ENCODE measurements at places on chromosomes 1 and 21. TPM values are rescaled to one million over a fixed set of nuclear protein-coding genes. Genes with fewer than 3 reads are reported as not detected.
A peak's percentile ranks its signal among the peaks of the same experiment; 100 is the strongest.

Gene BEND5
- total RNA-seq: 5.7 TPM

DNA sequence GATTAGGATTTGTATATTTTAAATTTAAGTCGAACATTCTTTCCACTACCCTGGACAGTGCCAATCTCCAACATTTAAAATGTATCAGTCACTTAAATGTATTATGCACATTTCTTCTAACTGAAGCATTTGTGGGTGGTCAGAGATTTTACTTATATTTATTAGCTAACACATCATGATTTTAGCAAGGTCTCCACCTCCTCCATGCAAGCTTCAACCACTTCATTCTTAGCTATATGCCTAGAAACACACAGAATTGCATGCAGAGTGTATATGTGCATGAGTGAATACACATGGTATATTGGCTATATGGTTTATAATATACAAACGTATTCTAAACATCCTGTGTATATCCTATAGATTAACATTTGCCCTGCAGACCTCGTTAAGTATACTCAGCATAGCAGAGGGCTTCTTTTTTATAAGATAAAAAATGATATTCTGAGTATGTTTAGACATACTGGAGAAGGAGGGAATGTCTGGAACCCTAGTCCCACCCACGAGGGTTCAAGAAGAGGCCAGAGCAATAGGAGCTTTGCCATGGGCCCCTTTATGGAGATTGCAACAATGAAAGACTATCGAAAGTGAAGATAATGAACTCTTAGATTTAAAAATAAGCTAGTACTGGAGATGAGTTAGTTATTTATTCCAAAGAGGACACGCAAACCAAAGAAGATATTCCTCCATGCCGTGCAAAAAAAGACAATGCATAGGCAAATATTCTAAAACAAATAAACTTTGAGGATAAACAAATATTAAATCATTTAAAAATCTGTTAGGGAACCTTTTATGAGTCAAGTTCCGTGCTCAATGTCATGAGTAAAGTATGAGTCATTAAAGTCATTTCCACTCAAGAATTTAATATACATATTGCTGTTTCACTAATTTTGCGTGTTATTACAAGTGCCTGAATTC, 480.4 kb downstream of the SIPA1L2 start:
- DNase-seq: no peak

Gene CD5L
- 0.27 TPM for total RNA-seq

DNA sequence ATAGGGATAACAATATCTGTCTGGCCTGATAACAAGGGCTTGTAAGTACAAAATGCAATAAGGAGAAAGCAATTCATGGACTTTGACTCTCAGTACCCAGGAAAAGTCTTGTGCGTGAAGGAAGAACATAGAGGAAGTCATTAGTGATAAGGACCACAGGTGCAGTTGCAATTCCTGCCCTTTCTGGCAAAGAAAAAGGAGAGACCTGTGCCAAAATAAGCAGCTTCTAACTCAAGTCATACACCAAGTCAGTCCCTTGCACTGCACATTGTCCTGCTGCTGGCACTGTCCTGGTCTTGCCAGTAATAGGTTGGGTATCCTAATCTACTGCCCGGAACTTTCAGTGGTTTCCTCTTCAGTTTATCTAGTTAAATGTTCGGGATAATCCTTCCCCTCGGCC, 14.8 kb upstream of the SOD1 start:
- DNase-seq: no peak

GRCh38 chr1:37258068-37258467, 216.3 kb upstream of the ZC3H12A start:
- no peak for DNase-seq

GRCh38 chr1:7315946-7316345, 455.1 kb upstream of the VAMP3 start:
- DNase-seq: no peak

Gene PKP1
- 8.2 TPM for total RNA-seq

GRCh38 chr21:45075596-45076244, 1.3 kb downstream of the ADARB1 start:
- no peak for DNase-seq

GRCh38 chr1:228095161-228095560, 8.0 kb downstream of the C1orf35 start:
- DNase-seq: no peak

GRCh38 chr1:47898133-47898845, 98.9 kb downstream of the TRABD2B start:
- no peak for DNase-seq

- DNase-seq: no peak
Observed at GRCh38 chr1:207259391-207259790, 62.1 kb upstream of the CD55 start.

GRCh38 chr1:65167586-65168242, 19.7 kb downstream of the AK4 start:
- no peak for DNase-seq

DNA sequence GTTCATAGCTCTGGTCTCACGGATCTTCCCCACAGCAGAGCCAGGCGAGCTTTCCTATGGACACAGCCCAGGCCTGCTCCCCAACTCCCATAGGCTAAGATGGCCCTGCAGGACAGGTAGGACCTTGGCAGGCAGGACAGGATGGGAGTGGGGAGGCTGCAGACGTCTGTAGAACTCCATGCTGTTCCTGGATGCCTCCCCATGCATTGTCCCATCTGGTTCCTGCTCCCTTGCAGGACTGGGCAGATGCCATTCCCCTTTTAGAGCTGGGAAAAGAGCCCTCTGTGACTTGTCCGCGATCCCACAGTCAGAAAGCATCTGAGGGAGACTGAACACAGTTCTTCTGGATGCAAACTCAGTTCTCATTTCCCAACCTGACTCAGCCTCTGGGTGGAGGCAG, 71.9 kb upstream of the ATP5PO start:
- no peak for DNase-seq

GRCh38 chr1:40802078-40802741, 18.6 kb downstream of the KCNQ4 start:
- peak; percentile 90 for DNase-seq

DNA sequence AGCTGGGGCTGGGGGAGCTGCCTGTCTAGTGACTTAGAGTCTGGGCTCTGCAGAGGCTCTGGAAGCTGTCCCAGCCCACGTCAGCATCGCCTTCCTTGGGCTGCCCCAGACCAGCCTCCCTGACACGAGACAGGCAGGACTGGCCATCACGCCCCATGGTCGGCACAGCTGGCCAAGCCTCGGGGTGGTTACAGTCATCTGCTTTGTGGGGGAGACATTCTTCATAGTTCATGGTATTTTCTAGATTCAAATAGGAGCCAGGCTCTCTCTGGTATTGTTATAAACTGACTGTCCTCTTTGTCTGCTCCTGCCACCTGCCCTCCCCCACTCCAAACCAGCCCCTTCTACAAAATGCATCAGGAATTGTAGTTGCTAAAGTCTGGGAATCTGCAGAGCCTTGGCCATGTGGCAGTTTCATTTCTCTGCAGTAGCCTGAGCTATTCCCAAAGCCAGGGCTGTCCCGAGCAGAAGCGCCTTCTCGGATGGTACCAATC, 29.4 kb downstream of the OLFML2B start:
- DNase-seq: peak; percentile 80

GRCh38 chr21:44337941-44338895, 972 bp downstream of the CFAP410 start:
- peak; percentile 86 for DNase-seq

GRCh38 chr1:83829106-83829505, 169.8 kb downstream of the TTLL7 start:
- DNase-seq: no peak

- no peak for DNase-seq
Observed at GRCh38 chr21:39180429-39181019, 2.7 kb downstream of the PSMG1 start.

DNA sequence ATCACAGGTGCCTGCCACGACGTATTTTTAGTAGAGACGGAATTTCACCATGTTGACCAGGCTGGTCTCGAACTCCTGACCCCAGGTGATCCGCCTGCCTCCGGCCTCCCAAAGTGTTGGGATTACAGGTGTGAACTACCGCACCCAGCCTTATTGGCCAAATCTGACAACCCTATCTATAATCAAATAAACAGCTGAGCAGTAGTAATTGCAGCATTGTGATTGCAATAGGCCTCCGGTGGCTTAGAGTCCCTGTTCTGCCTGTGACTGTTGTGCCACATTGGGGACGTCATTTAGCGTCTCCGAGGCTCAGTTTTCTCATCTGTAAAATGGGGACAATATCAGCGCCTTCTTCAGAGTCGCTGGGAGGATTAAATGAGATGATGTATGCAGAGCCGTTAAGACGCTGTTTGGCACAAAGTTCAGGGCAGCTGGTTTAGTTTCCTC, 569 bp upstream of the CAPN2 start:
- DNase-seq: no peak

DNA sequence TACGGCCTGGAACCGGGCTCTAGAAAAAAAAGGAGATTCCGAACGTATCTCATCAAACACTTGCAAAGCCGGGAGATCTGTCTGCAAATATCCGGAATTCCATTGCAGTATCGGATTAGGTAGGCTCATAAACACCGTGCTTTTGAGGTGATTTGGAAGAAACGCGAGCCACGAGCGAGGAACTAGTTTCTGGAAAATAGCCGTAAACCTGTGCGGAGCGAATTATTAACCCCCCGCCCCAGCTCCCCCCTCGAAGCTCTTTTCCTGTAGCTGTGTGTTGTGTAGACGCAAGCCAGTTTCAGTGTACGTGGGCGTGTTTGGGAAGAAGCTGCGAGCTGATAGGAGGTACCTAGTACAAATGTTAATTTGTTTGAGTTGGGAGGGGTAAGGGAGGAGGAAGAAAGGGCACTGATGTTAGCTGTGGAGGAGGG, 1.1 kb downstream of the RALGPS2 start:
- DNase-seq: peak; percentile 65

DNA sequence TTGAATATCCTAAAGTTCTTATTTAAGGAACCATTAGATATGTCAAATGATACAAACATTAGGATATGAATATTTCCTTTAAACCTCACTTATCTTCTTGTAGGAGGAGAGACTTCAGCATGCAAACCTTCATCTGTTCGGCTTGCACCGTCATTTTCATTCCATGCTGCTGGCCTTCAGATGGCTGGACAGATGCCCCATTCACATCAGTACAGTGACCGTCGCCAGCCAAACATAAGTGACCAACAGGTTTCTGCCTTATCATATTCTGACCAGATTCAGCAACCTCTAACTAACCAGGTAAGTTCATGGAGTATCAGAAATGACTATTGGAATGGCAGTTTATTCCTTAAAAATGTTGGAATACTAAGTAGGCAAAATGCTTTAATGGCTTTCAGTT, 106.0 kb downstream of the DYRK1A start:
- no peak for DNase-seq

Gene S100B
- 1,180 TPM for total RNA-seq

Gene PIGV
- total RNA-seq: 10.6 TPM

DNA sequence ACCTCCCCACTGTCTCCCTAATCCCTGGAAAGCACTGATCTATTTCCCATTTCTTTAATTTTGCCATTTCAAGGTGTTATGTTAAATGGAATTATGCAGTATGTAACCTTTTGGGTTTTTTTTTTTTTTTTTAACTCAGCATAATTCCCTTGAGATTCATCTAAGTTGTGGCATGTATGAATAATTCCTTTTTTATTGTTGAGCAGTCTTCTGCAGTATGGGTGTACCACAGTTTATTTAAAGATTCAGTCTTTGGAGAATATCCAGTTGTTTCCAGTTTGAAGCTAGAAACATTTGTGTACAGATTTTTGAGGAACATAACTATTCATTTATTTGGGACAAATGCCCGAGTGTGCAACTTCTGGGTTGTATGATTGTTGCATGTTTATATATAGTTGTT, 162.2 kb upstream of the FAM78B start:
- no peak for DNase-seq

GRCh38 chr21:34593423-34593822, 21.5 kb downstream of the RCAN1 start:
- DNase-seq: no peak

DNA sequence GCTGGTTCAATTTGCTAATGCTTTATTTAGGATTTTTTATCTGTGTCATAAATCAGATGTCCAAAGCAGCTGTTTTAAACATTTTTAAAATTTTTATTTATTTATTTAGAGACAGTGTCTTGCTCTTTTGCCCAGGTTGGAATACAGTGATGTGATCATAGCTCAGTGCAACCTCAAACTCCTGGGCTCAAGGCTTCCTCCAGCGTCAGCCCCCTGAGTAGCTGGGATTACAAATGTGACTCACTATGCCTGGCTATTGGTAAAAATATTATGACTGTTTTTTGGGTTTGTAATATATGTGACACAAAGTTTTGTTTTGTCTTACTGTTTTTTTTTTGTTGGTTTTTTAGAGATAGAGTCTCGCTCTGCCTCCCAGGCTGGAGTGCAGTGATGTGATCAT, 11.8 kb downstream of the ZBED6 start:
- no peak for DNase-seq

DNA sequence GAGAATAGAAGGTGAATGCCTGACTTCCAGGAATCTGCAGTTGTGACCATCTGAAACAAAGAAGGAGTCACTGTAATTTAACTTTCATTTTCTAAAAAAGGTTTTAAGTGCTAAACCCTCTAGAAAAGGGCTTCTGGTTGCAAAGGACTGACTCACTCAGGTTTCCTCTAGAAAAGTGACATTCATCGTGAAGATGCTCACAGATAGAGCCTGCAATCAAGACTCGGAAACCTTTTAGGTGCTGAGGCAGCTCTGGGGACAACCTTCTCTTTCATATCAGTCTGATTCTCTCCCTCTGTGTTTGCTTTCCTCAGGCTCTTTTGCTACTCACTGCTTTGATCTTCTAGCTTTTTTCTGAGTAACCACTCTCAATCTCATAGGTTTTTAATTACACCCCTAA, 8.2 kb downstream of the BCL9 start:
- no peak for DNase-seq

- DNase-seq: no peak
Observed at GRCh38 chr21:20627594-20627993, 370.6 kb upstream of the NCAM2 start.

GRCh38 chr1:112544011-112544688, 35.4 kb downstream of the WNT2B start:
- DNase-seq: no peak

GRCh38 chr1:51280321-51280978, 44.4 kb downstream of the RNF11 start:
- DNase-seq: no peak

Gene NMNAT2
- 2.6 TPM for total RNA-seq

Gene TXNIP
- total RNA-seq: 609 TPM

- DNase-seq: no peak
Observed at GRCh38 chr1:31657972-31658510, 13.4 kb upstream of the PEF1 start.

GRCh38 chr1:18631496-18632217, 1.0 kb downstream of the PAX7 start:
- DNase-seq: no peak

- no peak for DNase-seq
Observed at GRCh38 chr1:40384887-40385286, 11.4 kb downstream of the SMAP2 start.

DNA sequence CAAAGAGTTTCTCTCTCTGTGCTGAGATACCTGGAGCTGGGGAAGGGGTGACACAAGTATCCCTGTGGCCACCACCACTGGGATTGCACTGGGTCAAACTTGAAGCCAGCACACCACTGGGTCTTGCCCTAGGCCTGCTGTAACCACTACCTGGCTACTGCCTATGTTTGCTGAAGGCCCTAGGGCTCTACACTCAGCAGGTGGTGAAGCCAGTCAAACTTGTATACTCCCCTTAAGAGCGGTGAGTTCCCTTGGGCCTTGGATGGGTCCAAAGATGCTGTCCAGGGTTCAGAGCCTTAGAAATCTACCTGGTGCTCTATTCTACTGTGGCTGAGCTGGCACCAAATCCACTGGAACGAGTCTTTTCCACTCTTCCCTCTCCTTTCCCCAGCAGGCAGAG, 47.0 kb upstream of the WDR26 start:
- no peak for DNase-seq

GRCh38 chr1:59596432-59596831, 218.3 kb upstream of the HOOK1 start:
- DNase-seq: no peak

Gene FMO2
- 58.3 TPM for total RNA-seq
